H7 (cell line): ENCODE measurements at places on chromosomes 5 and 9.

DNA sequence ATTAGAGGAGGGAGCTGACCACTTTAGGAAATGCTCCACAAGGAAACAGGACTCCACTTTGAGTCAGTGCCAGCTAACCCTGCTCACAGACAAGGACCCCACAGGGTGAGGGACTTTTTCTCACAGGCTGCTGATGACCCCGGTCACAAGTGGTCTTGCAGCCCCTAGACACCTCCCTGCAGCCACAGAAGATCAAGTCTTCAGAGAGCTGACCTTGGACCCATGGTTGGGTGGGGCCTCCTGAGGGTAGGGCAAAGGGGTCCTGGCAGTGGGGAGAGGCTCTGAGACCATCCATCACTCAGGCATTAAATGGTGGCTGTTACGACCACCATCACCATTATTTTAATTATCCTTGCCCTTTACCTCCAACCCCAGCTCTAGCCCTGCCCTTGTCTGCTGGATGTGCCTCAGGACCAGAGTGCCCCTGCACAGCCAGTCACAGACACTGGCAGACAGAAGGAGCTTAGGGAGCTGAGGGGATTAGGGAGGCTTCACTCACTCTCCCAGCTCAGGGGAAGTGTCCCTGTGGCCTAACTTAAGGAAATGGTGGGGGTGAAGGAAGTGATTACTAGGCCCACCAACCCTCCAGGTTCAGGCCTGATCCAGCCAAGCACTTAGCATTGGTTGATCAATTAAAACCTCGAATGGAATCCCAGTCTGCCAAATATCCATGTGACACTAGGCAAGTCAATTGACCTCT is 1.6 kb downstream of the ACSL6 start:
- no peak for DNase-seq

- no peak for DNase-seq
Observed at GRCh38 chr5:168976311-168976970, 324.5 kb downstream of the SLIT3 start.

DNA sequence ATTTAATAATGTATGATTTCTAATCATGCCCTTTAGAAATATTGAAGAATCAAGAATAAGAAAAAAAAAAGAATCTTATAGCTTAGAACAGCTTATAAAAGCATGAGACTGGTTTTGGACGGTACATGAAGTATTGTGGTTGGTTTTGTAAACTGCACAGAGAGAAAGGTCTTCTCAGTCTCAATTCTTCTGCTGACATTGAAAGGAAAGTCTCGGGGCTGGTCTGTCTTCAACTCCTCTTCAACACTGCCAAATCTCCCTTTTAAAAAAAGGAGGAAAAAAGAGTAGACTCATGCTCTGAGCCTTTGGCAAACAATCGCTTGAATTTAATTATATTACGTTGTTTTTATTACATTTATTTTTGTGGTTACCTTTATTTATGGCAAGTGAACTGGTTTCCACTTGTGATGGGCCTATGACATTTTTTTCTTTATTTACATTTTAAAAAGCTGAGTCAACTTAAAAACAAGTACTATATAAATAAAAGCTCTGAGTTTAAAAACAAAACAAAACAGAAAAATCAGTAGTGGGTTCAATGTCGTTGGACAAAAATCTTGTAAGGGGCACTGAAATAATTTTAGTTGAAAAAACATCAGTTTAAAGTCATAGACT is 32.8 kb upstream of the EBF1 start:
- DNase-seq = no peak

DNA sequence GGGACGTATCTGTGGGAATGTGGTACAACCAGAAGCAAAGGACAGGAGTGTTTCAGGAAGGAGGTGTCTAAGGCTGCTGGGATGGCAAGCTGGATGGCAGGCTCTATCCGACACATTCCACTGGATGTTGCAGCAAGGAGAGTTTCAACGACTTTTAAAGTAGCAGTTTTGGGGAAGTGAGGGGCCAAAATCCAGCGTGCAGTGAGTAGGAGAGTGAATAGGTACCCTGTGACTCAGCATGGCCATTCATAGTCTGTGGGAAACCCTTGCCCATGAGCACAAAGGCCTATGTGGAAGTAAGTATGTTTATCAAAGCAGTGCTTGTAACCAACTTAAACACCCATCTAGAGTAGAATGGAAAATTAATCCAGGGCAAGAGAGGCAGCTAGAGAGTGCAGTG is 664.7 kb downstream of the ACTL7B start:
- DNase-seq = no peak

DNA sequence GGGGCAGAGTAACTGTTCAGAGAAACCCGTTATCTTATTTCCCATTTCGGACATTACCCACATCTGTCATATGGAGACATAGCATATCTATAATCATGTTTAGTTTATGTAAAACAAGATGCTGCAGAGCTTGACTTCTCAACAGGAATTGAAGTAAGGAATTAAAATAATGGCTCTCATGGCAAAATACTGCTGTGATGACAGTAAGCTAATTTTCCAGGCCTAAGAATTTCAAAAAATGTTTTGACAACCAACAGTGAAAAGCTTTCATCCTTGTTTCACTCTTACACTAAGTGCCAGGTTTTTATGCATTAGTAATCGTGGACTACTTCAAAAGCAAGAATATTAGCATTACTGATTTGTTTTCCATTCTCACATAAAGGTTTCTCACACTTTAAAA is 518.2 kb downstream of the PTPRD start:
- no peak for DNase-seq

GRCh38 chr5:172229904-172230303 is 35.9 kb downstream of the EFCAB9 start:
- no peak for DNase-seq

- DNase-seq = no peak
Observed at GRCh38 chr9:133928248-133928764, 63.8 kb downstream of the VAV2 start.

DNA sequence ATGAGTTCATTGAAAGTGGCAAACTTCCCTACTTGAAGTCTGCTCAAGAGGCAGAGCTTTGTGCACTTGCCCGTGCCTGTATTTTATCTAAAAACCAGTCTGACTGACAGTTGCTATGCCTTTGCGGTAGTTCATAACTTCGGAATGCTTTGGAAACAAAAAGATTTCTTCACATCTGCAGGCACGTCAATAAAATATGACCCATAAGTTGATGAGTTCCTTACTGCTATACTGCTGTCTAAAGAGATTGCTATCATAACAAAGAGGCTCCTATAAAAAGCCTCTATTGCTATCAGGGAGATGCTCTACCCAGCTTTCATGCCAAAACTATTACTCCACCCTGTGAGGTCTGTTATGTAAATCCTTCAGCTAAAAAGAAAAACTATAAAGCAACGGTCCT is 25.4 kb upstream of the RNF20 start:
- DNase-seq = no peak

GRCh38 chr5:151077967-151078366 is 2.9 kb downstream of the TNIP1 start:
- DNase-seq = no peak

DNA sequence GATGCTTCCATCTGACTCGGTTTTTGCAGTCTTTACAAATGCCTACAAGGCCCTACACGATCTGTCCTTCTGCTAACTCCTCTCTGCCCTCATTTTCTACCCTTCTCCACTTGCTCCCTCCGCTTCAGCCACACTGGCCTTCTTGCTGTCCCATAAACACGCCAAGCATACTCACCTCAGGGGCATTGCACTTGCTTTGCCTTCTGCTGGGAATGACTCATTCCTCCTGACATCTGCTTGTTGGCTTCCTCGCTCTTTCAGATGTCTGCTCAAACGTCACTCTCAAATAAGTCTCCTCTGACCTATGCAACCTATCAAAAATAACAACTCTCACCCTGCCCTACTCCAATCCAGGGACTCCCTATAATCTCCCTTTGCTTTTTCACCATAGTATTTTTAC is 28.2 kb downstream of the CDC25C start:
- DNase-seq = no peak
